ENCODE measurements at places on chromosomes 3 and 15.
A peak's percentile ranks its signal among the peaks of the same experiment; 100 is the strongest.

DNA sequence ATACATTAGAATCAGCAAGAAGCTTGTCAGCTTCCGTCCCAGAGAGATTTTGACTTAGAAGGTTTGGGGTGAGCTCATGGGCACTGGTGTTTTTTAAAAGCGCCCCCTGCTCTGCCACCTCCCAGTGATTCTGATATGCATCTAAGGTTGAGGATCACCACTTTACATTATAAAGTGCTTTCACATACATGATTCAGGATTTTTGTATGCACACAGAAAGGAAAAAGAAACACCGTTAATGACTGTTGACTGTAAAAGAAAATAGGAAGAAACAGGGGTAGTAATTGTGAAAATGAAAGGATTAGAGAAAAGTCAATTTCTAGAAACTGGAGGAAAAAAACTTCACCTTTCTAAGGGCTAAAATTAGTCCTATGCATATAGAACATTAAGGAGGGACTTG lies 104.9 kb upstream of the ZBED2 start:
- no peak for DNase-seq

GRCh38 chr3:197023241-197023997 lies 6.2 kb downstream of the MELTF start:
- DNase-seq: no peak

- no peak for DNase-seq
Measured at GRCh38 chr15:60462027-60462426, 16.9 kb downstream of the ICE2 start.

DNA sequence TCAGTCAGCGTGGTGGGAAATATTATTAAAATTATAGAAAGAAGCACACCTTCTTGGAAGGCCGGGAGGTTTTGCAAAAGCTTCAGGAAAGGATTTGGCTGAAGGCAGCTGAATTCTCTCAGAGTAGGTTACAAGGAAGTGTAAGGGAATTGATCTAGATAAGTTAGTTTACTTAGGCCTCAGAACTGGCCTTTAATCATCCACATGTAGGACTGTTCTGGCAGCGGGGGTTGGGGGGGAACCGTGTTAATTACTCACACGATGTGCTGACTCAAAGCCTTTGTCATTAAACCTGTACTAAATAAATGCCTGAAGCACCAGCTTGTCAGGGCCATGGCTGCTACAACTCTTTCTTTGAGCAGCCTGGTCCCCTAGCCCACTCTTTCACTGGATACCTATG lies 12.8 kb downstream of the ASB14 start:
- no peak for DNase-seq

GRCh38 chr15:84859144-84859543 lies 25.3 kb upstream of the SLC28A1 start:
- DNase-seq: no peak

DNA sequence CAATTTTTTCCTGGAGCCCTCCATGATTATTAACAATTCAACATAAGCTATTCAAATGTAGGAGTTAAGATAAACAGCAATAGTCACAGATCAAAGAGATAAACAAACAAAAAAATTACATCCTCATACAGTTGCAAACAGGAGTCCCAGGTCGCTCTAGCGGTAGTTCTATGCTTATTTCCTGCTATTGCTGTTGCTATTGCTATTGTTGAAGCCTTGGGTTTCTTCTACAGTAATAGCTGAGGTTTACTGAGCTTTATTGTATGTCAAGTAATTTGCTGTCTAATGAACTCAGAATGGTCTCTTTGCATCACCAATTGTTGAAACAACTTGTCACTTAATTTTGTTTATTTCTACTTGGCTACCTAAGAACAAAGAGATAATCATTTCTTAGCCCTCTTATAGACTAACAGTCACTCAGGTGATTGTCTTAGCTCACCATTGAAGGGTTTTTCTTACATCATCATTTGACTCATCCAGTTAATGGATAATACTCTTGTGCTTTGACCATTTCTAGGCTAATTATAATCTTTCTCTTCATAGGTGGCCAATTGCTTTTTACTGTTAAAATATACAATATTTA lies 654.6 kb downstream of the MECOM start:
- no peak for DNase-seq

GRCh38 chr15:64774629-64775493 lies 528 bp downstream of the RBPMS2 start:
- peak; percentile 47 for DNase-seq

DNA sequence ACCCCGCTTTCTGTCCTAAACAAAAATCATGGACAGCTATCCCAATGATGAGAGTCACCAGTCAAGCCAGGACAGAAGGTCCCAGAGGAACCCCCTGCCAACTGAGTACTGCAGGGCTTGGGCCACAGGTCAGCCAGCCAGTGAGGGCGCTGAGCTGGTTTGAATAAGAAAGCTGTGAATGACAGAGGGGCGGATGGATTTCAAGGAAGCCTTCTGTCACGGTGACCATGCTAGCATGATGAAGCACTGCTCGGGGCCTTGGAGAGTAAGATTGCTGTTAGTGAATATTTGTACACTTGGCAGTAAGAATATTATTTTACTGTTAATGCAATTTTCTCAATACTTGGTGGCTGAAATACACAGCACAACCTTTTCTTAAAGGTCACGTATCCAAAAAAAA lies 734.0 kb upstream of the NR2F2 start:
- no peak for DNase-seq

DNA sequence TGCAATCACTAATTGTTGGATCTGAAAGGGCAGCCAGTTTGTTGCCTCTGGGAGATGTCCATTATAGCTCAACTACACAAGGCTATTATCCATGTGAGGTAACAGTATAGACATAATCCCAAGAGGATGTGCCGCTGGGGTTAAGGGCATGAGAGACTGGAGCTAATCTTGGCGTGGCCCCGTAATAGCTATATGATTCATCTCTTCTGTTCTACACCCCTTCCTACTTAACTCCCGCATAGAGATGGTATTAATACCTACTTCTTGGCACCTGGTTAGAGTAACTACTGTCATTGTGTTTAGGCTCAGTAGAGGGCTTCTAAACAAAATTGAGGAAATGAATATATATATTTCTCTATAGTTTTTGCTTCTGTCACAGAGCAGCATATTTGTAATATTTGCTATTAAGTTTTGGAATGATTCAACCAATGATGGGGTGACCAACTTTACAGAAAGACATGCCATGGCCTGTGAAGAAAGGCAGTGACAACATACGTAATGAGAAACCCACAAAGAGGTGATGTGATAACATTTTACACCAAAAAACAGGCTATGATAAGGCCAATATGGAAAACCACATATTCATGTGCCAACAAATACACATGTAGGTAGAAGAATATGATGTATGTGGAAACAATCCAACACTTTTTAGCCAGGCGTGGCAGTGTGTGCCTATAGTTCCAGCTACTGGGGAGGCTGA lies 76.8 kb upstream of the DPH6 start:
- no peak for DNase-seq

GRCh38 chr3:28916713-28917499 lies 364.0 kb upstream of the RBMS3 start:
- peak; percentile 51 for DNase-seq

GRCh38 chr3:197686899-197687298 lies 49.8 kb downstream of the RUBCN start:
- DNase-seq: no peak

GRCh38 chr3:152491922-152492321 lies 223.2 kb downstream of the MBNL1 start:
- no peak for DNase-seq

DNA sequence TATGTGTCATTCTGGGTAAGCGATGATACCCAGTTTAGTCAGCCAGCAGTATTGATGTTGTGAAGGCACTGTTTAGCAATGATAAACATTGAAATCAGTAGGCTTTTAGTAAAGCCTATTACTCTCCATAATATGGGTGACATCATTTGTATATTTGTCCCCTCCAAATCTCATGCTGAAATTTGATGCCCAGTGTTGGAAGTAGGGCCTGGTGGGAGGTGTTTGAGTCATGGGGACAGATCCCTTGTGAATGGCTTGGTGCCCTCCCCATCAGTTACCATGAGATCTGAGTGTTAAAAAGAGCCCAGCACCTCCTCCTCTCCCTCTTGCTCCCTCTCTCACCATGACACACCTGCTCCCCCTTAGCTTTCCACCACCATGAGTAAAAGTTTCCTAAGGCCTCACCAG lies 31.4 kb upstream of the FAN1 start:
- no peak for DNase-seq

DNA sequence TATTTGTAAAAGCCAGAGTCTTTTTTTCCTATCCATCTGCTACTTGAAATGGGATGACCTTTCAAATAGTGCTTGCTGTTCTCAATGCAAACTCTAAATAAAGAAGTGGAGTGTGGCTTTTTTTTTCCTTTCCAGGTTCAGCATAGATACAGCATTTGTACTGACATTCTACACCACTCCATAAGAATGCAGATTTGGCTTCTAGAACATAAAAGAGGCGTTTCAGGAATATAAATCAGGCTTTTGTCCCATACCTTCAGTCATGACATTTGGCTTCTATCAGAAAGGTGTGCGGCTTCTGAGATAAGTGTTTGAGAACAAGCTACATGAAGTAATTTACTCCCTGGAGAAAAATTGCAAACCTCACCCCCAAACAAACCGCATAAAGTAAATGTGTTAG lies 553.1 kb downstream of the FHIT start:
- no peak for DNase-seq

DNA sequence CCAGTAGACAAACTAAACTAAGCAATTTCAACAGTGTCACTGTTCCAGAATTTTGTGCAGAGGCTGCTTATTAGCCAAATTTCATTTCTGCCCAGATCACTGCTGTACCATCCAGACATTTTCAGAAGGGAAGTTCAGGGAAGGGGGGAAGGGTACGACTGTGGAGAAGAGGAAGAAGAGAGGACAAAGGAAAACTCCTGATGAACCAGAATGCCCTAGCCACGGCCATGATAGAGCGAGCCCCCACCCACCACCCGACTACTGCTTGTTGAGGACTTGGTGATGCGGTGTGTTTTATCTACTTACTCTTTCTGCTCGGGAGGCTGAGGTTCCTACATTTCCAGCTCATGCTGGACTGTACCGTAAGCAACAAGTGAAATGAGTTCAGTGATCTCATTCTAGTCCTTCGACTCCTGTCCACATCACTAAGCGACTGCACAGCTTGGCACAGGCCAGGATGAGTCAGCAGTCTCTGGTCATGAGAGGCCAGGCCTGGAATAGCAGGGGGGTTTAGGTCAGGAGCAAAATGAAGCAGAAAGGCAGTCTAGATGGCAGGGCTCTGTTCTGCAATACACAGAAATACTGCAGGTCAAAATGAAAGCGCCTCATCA lies 330.8 kb downstream of the TIGIT start:
- DNase-seq: peak; percentile 94

GRCh38 chr3:100033184-100033583 lies 81.1 kb downstream of the FILIP1L start:
- DNase-seq: no peak

DNA sequence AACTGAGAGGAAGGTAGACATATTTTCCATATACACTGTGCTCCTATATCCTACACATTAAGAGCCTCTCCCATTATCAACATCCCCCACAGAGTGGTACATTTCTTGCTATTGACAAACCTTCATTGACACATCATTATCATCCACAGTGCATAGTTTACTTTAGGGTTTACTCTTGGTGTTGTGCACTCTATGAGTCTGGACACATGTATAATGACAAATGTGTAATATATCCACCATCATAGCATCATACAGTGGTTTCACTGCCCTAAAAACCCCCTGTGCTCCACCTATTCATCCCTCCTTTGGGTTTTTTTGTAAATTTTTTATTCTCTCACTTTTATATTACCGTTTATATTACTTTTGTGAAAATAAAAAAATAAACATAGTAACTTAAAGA lies 22.2 kb upstream of the CLDN18 start:
- no peak for DNase-seq

GRCh38 chr3:185084901-185085300 lies 68.0 kb downstream of the C3orf70 start:
- no peak for DNase-seq

DNA sequence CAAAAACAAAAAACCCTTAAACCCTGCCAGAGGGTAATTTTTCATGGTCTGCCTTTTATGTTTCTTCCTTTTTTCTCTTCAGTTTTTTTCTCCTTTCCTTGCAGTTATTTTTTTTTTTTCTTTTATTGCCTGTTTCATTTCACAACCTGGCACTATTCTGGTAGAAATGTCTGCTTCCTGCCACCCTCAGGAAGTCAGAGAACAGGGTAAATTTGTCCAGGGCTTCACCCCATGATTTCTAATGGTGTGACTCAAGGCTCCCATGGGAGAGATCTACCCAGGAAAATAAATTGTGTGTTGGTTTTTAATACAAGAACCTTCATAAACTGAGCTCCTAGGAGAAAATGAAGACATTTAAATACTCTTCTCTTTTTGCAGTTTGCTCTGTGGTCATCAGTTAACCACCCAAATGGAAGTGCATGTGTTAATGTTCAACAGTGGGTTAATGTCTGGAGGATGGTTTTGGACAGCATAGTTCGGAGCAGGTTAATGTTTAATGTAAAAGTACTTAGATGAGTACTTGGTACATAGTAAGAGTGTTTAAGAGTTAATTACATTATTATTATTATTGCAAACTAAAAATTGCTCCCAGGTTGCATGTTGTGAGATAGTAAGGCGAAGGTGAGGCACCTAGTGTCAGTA lies 45.9 kb downstream of the CGNL1 start:
- DNase-seq: no peak

- no peak for DNase-seq
Measured at GRCh38 chr3:181971424-181971823, 259.7 kb downstream of the SOX2 start.

DNA sequence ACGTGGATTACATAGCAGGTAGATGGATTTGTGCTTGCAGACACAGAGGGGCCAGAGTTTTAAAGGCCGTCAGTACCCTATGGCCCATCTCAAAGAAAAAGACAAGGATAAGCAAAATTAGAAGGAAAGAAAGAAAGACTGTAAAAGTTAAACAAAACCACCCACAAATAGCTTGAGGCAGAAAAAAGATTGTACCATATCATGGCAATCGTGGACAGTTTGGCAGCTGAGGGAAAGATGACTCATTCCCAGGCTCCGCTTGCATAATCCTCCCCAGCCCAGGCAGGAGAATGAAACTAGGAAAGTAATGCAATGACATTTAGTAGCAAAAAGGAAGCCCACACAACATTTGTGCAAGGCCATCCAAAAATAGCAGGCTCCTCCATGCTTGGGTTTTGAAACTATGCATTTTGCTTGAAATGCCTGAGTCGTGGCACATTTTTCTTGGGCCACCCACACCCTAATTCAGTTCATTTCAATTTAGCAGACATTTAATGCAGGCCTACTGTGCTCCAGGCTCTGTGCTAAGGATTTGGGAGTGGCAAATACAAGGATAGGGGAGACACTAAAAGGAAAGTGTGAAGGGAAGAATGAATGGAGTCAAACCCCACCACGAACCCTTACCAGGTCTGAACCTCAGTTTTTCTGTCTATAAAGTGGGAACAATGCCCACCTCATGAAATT lies 40.9 kb upstream of the SMAD3 start:
- peak; percentile 86 for DNase-seq

GRCh38 chr15:66224946-66225345 lies 28.6 kb downstream of the MEGF11 start:
- no peak for DNase-seq

GRCh38 chr3:10444110-10444429 lies 61.3 kb downstream of the ATP2B2 start:
- DNase-seq: no peak

DNA sequence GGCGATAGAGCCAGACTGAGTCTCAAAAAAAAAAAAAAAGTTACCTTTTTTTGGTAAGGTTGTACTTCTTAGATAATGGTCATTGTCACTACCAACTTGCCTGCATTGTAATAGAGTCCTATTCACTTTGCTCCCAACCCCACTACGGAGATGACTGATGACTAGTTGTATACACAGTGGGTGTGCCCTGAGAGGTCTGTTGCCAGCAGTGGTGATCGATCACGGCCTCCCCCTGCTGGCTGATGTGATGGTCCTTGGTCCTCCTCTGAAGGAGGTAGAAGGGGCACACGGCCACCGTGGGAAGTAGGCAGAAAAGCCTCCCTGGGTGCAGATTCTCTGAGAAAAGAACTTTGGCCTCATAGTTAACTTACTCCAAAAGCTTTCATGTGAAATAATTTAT lies 10.7 kb downstream of the GCNT3 start:
- DNase-seq: no peak

Measured in uterus (tissue), 4 donors.